ENCODE measurements at places on chromosomes 2 and 18.
A peak's percentile ranks its signal among the peaks of the same experiment; 100 is the strongest.

- DNase-seq: no peak
Measured at GRCh38 chr2:55130849-55131248, 80.6 kb upstream of the RTN4 start.

- DNase-seq: no peak
Measured at GRCh38 chr2:107036293-107036692, 150.3 kb upstream of the ST6GAL2 start.

GRCh38 chr18:32582455-32582854, 111.8 kb upstream of the GAREM1 start:
- no peak for DNase-seq

GRCh38 chr2:160055726-160056108, 6.7 kb downstream of the PLA2R1 start:
- DNase-seq: no peak

- no peak for DNase-seq
Measured at GRCh38 chr2:224393157-224393872, 8.6 kb downstream of the FAM124B start.

DNA sequence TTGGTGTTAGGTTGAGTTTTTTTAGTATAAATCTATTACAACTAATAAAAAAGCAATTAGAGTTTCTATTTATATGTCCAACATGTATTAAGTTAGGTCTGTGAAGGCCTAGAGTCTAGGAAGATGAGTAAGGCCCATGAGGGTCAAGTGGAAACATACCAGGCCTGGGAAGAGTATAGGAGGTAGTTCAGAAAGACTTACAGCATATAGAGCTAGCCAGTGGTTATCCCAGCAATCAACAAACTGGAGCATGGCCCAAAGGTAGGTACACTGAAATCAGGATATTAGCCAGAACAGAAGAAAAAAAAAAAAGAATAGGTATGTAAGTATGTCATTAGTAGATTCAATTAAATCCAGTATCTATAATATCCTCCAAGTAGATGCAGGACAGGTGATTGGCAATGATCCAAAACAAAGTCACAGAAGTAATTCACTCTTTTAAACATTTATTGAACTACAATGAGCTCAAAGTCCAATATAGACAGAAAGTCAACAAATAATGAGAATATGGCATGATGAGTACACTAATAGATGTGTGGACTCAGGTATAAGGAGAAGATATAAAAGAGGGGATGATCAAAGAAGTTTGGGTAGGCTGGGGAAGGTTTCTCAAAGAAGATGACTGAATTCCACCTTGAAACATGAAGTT, 70.3 kb downstream of the IKZF2 start:
- DNase-seq: no peak

DNA sequence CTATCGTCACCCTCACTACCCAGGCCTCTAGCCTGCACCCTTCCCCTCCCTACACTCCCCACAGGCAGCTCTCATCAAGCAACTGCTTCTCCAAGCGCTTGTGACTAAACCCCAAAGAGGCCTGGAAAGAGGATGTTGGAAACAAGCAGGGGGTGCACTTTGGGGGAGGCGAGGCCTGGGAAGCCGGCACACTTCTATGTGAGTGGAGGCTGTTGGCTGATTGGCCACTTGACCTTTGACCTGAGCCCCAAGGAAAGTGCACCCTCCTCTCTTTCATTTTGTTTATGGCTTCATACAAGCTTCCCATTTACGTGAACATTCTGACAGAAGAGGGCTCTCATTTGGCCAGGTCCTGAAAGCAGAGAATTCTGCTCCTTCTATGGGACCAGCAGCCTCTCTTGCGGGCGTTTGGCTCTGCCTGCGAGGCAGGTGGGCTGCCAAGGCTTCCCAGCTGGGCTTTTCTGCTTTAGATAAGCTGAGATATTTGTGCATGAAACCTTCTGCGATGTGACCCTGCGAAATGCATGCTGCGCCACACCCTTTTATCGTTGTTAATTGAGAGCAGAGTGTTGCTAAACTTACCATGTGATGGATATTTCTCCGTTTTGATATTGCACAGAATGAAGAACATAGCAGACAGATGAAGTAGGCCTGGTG, 134.8 kb upstream of the NCK2 start:
- DNase-seq: no peak

- no peak for DNase-seq
Measured at GRCh38 chr2:15643791-15644585, 52.3 kb downstream of the DDX1 start.

- DNase-seq: no peak
Measured at GRCh38 chr2:99079226-99079625, 62.3 kb upstream of the C2orf15 start.

- DNase-seq: no peak
Measured at GRCh38 chr2:99403524-99403923, 66.3 kb downstream of the EIF5B start.

DNA sequence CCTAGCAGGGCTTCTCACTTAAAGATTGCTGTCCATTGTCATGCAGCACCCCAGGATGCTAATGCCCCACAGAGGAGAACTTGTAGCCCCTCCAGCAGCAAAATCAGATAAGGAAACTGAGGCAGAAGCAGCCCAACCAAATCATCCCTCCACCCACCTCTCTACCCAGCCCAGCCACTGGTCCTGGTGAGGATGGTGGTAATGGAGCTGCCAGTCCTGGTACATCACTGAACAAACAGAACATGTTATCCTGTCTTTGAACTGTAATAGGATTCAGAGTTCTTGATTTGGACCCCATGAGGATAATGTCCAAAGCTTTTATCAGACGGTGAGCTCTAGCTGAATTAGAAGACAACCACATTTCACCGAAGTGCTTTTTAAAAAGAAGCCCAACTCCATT, 113.2 kb downstream of the MRO start:
- no peak for DNase-seq

DNA sequence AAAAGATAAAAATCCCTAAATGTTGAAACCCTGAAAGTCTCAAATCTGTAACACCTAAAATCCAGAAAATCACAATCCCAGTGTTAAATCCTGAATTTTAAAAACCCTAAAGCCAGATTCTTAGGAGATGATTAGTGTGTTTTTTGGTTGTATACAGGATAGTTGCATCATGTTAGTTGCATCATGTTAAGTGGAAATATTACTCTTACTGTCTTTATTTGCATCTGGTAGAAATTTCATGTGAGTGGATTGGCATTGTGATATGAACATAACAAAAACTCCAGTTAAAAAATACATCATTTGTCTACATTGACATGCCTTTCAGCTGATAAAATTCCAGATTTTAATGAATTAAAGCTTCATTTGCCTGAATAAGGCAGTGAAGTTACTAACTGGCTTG, 683.1 kb upstream of the ACVR2A start:
- no peak for DNase-seq

GRCh38 chr2:71100195-71100964, 29.6 kb downstream of the MCEE start:
- peak; percentile 4 for DNase-seq

DNA sequence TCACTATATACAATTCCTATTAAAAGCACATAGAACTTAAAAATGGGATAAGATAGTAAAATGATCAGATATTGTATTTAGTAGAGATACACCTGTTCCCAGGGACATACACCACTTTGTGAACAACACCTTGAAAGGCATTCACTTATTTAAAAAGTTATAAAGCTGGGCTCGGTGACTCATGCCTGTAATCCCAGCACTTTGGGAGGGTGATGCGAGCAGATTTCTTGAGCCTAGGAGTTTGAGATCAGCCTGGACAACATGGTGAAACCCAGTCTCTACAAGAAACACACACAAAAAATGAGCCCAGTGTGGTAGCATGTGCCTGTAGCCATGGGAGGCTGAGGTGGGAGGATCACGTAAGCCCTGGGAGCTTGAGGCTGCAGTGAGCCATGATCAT, 90.9 kb downstream of the RAPGEF4 start:
- DNase-seq: no peak

GRCh38 chr2:57490741-57491140, 555.9 kb upstream of the VRK2 start:
- DNase-seq: no peak

GRCh38 chr2:102042196-102043081, 50.7 kb downstream of the IL1R2 start:
- no peak for DNase-seq

- no peak for DNase-seq
Measured at GRCh38 chr18:23573626-23574431, 12.5 kb downstream of the NPC1 start.

DNA sequence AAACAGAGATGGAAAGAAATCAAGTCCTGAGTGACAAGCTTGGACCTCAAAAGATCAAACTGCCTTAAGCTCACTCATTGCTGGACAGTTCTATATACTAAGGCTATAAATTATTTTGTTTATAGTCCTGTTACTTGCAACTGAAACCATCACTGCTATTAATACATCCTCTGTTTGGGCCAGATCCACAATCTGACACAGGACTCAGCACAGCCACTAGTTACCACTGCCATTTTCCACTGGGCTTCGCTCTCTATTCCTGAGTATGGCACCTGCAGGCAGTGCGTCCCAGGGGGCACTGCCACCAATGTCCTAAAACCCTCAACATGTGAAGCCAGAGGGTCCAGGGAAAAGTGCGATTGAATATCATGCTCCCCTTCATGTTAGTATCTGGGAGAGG, 52.3 kb downstream of the CYP26B1 start:
- DNase-seq: no peak

DNA sequence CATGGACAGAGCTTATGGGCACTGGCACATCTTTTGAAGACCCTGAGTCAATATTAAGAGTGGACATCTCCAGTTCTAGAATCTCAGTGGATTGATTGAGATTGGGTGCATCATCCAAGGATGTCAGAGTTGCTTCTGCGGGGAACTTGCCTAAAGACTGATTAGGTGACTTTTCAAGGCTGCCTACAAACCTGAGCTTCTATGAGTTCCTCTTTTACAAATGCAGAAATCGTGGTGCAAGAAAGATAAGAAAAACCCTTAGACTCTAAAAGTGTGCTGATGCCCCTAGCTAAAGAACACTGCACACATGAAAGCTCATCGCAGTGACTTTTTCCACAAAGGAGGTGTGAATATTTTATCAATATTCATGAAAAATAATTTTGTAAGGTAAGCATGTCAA, 86.8 kb upstream of the NEDD4L start:
- no peak for DNase-seq

GRCh38 chr2:231769170-231770136, 11.6 kb downstream of the PDE6D start:
- no peak for DNase-seq

GRCh38 chr2:85748985-85749875, 4.6 kb upstream of the ATOH8 start:
- DNase-seq: no peak
